ENCODE measurements at places on chromosomes 4 and X.
A peak's percentile ranks its signal among the peaks of the same experiment; 100 is the strongest.

DNA sequence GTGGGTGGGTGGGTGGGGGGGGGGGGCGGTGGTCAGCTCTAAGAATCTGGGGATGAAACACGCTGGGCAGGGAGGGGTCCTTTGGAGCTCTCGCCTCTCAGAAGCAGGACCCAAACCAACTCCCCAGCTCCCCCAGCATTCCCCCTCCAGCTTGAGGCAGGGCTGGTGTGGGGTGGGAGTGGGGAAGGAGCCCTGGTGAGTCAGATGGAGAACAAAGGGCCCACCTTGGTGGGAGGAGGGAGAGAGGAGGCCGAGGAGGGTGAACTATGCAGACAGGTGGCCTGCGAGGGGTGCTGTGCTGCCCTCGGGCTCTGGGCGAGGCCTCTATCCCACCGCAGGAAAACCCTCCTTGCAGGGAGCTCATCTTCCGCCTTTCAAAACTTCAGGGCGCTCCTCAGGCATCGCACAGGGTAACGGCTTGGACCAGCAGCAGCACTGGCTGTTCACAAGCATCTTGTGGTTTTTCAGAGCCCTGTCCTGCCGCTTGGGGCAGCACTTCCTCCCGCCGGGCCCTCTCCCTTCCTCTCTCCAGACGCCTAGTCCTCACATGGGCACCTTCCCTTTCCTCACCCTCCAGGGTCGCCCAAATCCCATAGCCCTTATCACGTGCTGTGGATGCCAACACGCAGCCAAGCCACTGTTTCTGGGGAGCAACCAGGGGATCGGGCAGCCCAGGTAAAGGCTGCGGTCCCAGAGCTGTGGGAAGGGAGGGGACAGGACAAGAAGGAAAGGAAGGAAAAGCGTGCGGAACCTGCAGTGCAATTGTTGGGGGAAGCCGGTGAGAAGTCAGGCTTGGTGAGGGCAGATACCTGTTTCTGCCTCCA is 34.0 kb upstream of the GRPEL1 start:
- peak overlapping the region; percentile 75 for H3K4me3 ChIP-seq
- H3K4me1 ChIP-seq: no peaks in the 10 kb centered on the region
- H3K27me3 ChIP-seq: no peaks in the 10 kb centered on the region
- H3K27ac ChIP-seq: no peak overlapping the region
- H3K36me3 ChIP-seq: no peaks in the 10 kb centered on the region

GRCh38 chr4:55445921-55446577 is 50.3 kb downstream of the TMEM165 start:
- H3K27me3 ChIP-seq: no peaks in the 10 kb centered on the region
- H3K4me1 ChIP-seq: no peaks in the 10 kb centered on the region
- peaks cover 23% of the 10 kb centered on the region for H3K36me3 ChIP-seq
- no peak overlapping the region for H3K27ac ChIP-seq
- DNase-seq: no peak
- H3K4me3 ChIP-seq: no peak overlapping the region

DNA sequence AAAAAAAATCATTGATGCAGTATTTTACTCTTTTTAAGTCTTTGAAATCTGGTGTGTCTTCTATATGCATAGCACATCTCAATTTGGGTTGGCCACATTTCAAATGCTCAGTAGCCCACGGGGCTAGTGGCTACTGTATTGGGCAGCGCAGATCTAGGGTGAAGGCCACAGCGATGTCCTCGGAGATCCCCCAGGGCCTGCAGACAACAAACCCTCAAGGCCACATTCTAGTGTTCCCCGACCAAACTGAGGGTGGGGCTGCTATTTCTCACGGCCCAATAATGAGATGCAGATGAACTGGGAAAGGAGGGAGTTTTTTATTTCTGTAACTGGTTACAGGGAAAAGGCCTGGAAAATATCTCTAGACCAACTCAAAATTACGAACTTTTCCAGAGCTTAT is 23.6 kb downstream of the NYX start:
- DNase-seq: no peak
- no peak overlapping the region for H3K27ac ChIP-seq
- H3K27me3 ChIP-seq: no peaks in the 10 kb centered on the region
- H3K36me3 ChIP-seq: no peaks in the 10 kb centered on the region
- no peak overlapping the region for H3K4me3 ChIP-seq
- H3K4me1 ChIP-seq: no peaks in the 10 kb centered on the region

DNA sequence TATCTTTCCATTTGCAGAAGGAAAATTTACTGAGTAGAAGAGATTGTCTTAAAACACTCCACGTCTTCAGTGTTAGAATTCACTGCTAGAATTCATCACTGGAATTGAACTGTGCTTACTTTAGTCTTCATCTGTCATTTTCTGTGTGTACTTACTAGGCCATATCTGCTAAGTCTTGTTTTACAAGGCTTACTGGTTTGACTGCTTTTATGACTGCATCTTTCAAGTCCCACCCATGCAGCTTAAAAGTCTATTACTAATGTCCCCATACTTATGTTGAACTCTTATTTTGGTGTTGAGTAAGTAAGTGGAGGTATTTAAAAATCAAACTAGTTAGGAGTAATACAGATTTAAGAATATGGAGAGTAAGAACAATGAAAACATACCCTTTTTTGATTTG is 14.6 kb downstream of the CLCN3 start:
- H3K27me3 ChIP-seq: no peaks in the 10 kb centered on the region
- no peaks in the 10 kb centered on the region for H3K36me3 ChIP-seq
- H3K4me3 ChIP-seq: no peak overlapping the region
- H3K27ac ChIP-seq: no peak overlapping the region

- no peaks in the 10 kb centered on the region for H3K27me3 ChIP-seq
- DNase-seq: no peak
- H3K4me3 ChIP-seq: no peak overlapping the region
- no peaks in the 10 kb centered on the region for H3K36me3 ChIP-seq
- no peaks in the 10 kb centered on the region for H3K4me1 ChIP-seq
Measured at GRCh38 chr4:57193209-57193810, 83.1 kb upstream of the IGFBP7 start.

DNA sequence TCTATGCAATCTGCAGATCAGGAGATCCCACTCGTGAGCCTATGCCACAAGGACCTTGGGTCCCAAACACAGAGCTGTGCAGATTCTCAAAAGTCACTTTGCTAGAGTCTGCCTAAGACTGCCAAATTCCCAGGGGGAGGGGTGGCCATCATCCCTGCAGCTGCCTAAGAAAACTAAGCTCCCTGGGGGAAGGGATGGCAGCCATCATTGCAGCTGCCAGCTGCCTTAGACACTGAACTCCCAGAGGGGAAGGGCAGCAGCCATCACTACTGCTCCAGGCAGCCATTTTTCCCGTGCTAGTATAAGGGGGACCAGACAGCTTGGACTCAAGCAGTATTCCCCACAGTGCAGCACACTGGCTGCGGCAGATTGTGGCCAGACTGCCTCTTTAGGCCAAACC is 156.9 kb downstream of the NKX6-1 start:
- H3K36me3 ChIP-seq: no peaks in the 10 kb centered on the region
- H3K4me1 ChIP-seq: no peaks in the 10 kb centered on the region
- H3K27me3 ChIP-seq: no peaks in the 10 kb centered on the region
- DNase-seq: no peak

DNA sequence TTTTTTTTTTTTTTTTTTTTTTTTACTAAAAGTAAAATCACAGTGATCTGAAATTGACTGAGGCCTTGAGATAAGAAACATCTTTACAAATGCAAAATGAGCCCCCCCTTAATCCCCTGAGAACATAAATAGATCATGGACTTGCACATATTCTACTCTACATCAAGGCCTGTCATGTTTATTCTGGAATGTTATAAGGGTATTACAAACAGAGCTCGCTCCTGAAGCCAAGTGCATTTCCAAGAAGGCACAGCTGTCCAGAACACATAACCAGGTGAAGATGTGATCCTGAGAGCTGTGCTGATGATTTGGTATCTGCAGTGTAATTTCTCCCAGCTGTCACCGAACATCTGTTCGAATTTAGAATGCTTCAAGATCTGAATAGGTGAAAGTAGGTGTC is 384.5 kb downstream of the GPAT3 start:
- DNase-seq: no peak
- H3K27me3 ChIP-seq: no peaks in the 10 kb centered on the region
- no peaks in the 10 kb centered on the region for H3K4me1 ChIP-seq
- no peak overlapping the region for H3K4me3 ChIP-seq

DNA sequence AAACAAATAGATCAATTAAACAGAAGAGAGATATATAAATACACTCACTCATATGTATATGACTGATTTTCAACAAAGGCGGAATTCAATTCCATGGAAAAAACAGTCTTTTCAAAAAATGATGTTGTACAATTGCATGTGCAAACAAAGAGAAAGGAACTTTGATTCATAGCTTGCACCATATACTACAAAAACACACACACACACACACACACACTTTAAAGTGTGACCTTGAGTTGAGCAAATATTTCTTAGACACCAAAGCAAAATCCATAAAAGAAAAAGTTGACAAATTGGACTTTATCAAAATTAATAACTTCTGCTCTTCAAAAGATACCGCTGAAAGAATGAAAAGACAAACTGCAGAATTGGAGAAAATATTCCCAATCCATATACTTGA is 168.8 kb downstream of the EVC2 start:
- H3K27ac ChIP-seq: no peak overlapping the region
- DNase-seq: no peak
- H3K36me3 ChIP-seq: no peaks in the 10 kb centered on the region
- H3K27me3 ChIP-seq: peaks cover 12% of the 10 kb centered on the region
- no peak overlapping the region for H3K4me3 ChIP-seq
- no peaks in the 10 kb centered on the region for H3K4me1 ChIP-seq

Data from Panc1 (cell line).